Natural killer cell treated with Interleukin-12 subunit alpha and Interleukin-12 subunit beta and Interleukin-15 and Interleukin-18, amount 100 ng/mL, for 72 hours (primary cell): ENCODE measurements at places on chromosomes 1 and 21.
A peak's percentile ranks its signal among the peaks of the same experiment; 100 is the strongest.

DNA sequence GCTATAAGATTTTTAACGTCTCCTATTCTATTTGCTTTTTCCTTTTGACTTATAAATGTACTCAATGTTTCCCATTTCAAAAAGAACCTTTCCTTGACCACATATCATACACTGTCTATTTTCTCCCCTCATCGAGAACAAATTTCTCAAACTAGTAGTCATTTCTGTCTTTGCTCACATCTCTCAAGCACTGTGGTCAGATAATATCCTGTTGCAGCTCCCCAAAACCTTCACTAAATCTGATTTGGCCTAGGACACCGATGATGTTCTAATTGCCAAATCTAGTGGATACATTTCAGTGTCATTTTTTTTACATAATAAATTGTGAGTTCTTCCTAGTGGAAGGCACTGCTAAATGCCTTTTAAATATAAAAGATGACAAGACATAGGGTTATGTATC, 19.4 kb downstream of the CXADR start:
- no peak for DNase-seq
- no peaks in the 10 kb centered on the region for H3K27me3 ChIP-seq
- H3K36me3 ChIP-seq = no peaks in the 10 kb centered on the region
- H3K4me3 ChIP-seq = no peak overlapping the region
- no peak overlapping the region for H3K27ac ChIP-seq

GRCh38 chr1:32998064-32998463, 33.5 kb upstream of the RNF19B start:
- DNase-seq = no peak
- peak overlapping the region; percentile 63 for H3K4me3 ChIP-seq
- no peaks in the 10 kb centered on the region for H3K27me3 ChIP-seq

DNA sequence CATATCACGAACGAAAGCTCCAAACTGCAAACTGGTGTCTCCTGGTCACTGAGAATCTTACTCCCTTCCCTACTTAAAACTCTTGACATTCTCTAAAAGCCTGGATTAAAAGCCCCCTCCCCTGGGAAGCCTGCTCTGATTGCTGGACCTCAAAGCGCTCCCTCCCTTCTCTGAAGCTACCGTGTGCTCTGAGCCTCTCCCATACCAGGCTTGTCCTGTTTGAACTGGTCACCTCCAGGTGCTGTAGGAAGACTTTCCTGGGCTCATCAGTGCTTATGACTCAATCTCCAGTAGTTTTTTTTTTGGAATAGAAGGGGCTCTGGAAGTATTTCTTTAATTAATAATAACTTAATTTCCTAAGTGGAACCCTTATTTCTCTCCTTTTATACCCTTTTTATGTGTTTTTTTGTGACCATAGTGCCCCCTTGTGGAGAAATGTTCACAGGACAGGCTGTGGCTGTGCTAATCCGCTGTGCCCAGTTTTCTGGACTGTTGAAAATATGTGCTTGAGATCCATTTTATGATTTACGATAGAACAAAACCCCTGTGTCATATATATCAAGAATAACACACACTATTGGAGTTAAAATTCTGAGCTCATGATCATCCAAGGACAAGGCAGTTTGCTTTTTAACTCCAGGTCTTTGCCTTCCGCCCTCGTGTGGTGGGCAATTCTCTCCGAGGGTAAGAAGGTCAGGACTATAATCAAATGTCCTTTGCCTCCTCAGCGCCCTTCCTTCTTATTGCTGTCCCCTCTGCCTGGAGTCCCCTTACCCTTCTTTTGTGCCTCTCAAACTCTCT, 16.9 kb downstream of the MTARC1 start:
- H3K27me3 ChIP-seq = peaks cover 9% of the 10 kb centered on the region
- no peaks in the 10 kb centered on the region for H3K36me3 ChIP-seq
- H3K4me3 ChIP-seq = no peak overlapping the region
- no peak overlapping the region for H3K27ac ChIP-seq
- DNase-seq = no peak

DNA sequence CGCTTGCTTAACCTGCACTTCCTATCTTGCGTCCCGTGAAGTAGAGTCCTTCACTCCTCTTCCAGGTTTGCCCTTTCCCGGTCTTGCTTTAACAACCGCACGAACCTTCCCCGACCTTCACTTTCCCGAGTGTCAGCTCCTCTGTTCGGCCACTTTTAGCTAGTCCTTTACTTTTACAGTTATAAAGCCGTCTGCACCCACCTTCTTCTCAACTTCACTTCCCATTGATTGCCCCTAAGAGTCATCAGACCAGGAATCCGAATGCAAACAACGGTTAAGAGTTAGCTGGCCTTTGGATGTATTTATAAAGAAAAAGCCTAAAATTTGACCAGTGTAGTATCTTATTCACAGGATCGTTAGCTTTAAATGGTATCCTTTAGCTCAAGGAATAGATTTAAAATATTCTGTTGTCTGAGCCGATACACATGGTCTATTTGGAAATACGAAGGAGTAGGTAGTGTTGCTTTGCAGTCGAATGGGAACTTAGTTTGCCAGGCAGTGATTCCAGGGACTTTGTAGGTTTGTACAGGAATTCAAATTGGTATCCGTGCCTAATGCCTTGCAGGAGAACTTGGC, 1.4 kb downstream of the PPP2R5A start:
- no peaks in the 10 kb centered on the region for H3K27me3 ChIP-seq
- H3K36me3 ChIP-seq = peaks cover 6% of the 10 kb centered on the region
- peak overlapping the region; percentile 88 for H3K27ac ChIP-seq
- H3K4me3 ChIP-seq = peak overlapping the region; percentile 96

DNA sequence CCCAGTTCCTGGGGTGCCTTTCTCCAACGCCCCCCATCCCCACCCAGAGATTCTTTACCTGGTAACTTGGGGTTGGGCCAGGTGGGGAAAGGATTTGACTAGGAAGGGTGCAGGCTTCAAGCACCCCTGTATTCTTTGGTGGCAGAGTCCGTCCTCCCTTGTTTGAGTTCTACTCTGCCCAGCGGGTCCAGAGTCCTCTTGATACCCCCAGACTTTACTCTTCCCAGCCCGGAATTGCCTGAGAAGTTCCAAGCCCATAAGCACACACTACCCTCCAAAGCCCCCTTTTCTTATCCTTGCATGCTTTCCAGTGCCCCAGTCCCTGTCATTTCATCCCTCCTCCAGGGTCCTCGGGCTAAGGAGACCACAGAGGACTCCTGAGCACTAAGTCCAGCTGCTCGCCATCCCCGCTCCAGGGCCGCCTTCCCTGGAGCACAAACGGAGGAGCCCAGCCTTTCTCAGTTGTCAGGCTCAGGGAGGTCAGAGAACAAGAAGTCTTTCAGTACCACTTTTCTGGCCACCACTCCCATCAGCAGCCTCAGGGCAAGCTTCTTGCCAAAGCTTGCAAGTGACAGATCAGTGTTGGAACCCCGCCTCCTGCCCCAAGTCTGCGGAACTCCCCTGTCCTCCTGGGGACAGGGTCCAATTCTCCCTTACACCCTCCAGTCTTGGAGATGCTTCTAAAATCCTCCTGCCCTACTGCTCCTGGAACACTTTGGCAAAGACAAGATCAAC, 12.2 kb downstream of the SLC45A3 start:
- peaks cover 3% of the 10 kb centered on the region for H3K4me1 ChIP-seq
- H3K36me3 ChIP-seq = no peaks in the 10 kb centered on the region
- peak overlapping the region; percentile 36 for H3K4me3 ChIP-seq

DNA sequence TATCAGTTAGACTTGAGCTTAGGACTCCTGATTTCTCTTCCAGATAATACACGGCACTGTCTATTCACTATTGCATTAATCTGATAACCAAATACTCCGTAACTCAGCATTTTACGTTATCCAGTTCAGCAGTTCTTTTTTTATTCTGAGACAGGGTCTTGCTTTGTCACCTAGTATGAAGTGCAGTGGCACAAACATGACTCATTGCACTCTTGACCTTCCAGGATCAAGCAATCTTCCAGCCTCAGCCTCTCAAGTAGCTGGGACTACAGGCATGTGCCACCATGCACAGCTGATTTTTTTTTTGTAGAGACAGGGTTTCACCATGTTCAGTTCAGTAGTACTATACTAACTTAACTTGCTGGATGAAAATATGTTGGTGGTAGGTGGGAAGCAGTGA, 156.4 kb downstream of the PATJ start:
- no peaks in the 10 kb centered on the region for H3K4me1 ChIP-seq
- no peak for DNase-seq
- H3K27ac ChIP-seq = no peak overlapping the region
- H3K27me3 ChIP-seq = no peaks in the 10 kb centered on the region
- H3K36me3 ChIP-seq = peaks cover 4% of the 10 kb centered on the region

GRCh38 chr1:17149771-17150170, 30.5 kb upstream of the PADI2 start:
- H3K4me3 ChIP-seq = no peak overlapping the region
- no peak for DNase-seq
- H3K36me3 ChIP-seq = peaks cover 21% of the 10 kb centered on the region
- peaks cover 14% of the 10 kb centered on the region for H3K27me3 ChIP-seq
- H3K27ac ChIP-seq = no peak overlapping the region
- H3K4me1 ChIP-seq = no peaks in the 10 kb centered on the region

GRCh38 chr1:241638099-241638682, 2.0 kb downstream of the CHML start:
- peak overlapping the region; percentile 76 for H3K4me3 ChIP-seq
- DNase-seq = no peak
- no peaks in the 10 kb centered on the region for H3K27me3 ChIP-seq
- peaks cover 23% of the 10 kb centered on the region for H3K4me1 ChIP-seq

GRCh38 chr1:145601593-145601992, 6.2 kb upstream of the GPR89A start:
- H3K36me3 ChIP-seq = no peaks in the 10 kb centered on the region
- no peak overlapping the region for H3K27ac ChIP-seq
- H3K4me3 ChIP-seq = no peak overlapping the region
- H3K4me1 ChIP-seq = no peaks in the 10 kb centered on the region
- H3K27me3 ChIP-seq = peaks cover 6% of the 10 kb centered on the region

GRCh38 chr1:60636946-60637345, 445.4 kb upstream of the NFIA start:
- H3K36me3 ChIP-seq = peaks cover 2% of the 10 kb centered on the region
- no peak for DNase-seq
- H3K4me3 ChIP-seq = no peak overlapping the region
- peaks cover 13% of the 10 kb centered on the region for H3K27me3 ChIP-seq
- no peaks in the 10 kb centered on the region for H3K4me1 ChIP-seq
- no peak overlapping the region for H3K27ac ChIP-seq

- H3K36me3 ChIP-seq = no peaks in the 10 kb centered on the region
- peaks cover 4% of the 10 kb centered on the region for H3K27me3 ChIP-seq
- peak overlapping the region; percentile 72 for H3K27ac ChIP-seq
- peaks cover 31% of the 10 kb centered on the region for H3K4me1 ChIP-seq
Observed at GRCh38 chr1:224503161-224504118, 68.8 kb upstream of the WDR26 start.

GRCh38 chr1:167431909-167432650, 86.2 kb downstream of the CD247 start:
- H3K27me3 ChIP-seq = no peaks in the 10 kb centered on the region
- peak overlapping the region; percentile 41 for H3K4me3 ChIP-seq
- DNase-seq = no peak
- peaks cover 81% of the 10 kb centered on the region for H3K4me1 ChIP-seq
- H3K36me3 ChIP-seq = peaks cover 30% of the 10 kb centered on the region

DNA sequence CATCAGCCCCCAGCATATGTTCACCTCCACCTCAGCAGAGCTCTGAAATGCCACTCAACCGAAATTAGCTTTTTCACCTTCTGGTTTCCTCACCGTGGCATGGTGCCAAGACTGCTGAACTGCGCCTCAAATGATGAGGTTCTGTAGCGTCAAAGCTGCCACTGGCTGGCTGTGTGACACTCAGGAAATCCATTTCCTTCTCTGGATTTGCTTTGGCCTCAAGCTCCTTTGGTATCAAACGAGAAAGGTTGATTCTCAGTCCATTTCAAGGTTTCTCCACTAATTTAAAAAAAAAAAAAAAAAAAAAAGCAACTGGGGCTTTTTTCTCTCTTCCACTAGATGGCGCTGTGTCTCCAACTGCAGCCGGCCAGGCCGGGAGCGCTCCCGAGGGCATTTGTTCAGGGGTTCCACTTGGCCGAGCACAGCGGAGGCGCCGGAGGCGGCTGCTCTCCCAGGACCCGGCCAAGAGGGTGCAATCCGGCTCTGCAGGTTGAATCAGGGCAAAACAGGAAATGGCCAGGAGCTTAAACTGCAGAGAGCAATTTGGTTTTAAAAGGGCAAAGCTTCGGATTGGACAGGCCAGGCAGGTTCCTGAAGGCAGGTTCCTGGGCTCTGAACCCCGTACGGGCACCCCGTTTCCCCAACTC, 26.5 kb upstream of the PLA2G2C start:
- peaks cover 23% of the 10 kb centered on the region for H3K27me3 ChIP-seq
- H3K27ac ChIP-seq = no peak overlapping the region
- peak; percentile 65 for DNase-seq
- H3K36me3 ChIP-seq = no peaks in the 10 kb centered on the region

- H3K4me1 ChIP-seq = peaks cover 27% of the 10 kb centered on the region
- peak overlapping the region; percentile 87 for H3K27ac ChIP-seq
- DNase-seq = peak; percentile 69
- H3K36me3 ChIP-seq = no peaks in the 10 kb centered on the region
- no peaks in the 10 kb centered on the region for H3K27me3 ChIP-seq
Observed at GRCh38 chr21:46457801-46458314, 833 bp upstream of the DIP2A start.

DNA sequence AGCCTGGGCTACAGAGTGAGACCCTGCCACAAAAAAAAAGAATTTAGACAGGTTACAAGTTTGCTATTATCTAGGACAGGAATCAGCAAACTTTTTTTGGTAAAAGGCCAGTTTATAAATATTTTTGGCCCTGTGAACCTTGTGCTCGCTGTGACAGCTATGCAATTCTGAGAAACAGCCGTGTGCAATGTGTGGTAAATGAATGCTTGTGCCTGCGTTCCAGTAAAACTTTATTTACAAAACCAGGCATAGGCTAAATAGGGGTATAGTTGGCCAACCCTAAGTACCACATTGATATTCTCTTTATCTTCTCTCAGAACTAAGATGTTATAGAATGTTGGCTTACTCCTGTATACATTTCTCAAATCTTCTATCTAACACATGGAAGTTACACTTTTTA, 24.3 kb downstream of the FBXO28 start:
- no peak for DNase-seq
- H3K36me3 ChIP-seq = peaks cover 6% of the 10 kb centered on the region
- no peak overlapping the region for H3K27ac ChIP-seq
- H3K4me1 ChIP-seq = no peaks in the 10 kb centered on the region

DNA sequence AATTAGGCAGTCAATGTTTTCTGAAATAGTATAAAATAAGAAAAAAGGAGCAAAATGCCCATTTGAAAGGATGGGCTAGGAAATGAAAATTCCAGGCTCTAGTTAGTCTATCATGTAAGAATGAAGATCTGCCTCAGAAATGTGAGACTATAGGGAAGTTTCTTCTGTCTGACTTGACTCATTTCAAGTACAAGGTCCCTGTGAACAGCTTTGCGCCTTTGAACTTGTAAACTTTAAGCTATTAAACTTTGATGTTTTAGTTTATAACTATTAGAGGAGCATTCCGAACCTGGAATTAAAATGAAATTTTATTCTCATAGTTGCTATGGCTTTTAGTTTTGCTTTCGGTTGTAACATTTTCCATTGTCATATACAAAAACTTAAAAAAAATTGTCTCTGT, 199.4 kb downstream of the RPS6KC1 start:
- no peaks in the 10 kb centered on the region for H3K27me3 ChIP-seq
- DNase-seq = no peak
- no peak overlapping the region for H3K4me3 ChIP-seq
- no peak overlapping the region for H3K27ac ChIP-seq
